ENCODE measurements at places on chromosomes 7 and 10.

DNA sequence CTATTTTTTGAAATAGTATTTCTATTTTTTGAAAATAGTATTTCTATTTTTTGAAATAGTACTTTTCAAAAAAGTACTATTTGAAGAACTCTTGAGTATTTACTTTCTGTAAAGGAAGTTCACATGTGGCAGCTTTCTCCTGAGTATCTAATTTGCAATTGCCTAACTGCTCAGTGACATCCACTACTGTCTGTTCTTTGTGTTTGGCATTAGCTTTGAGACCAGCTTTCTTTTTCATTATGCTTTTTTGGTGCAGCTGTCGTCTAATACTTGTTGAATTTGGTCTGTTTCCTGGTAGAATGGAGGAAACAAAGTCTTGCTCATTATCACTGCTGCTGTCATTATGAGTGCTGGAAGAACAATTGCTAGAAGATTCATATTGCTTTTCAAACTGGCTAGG lies 99.1 kb downstream of the BMPR1A start:
- DNase-seq, result no peak

DNA sequence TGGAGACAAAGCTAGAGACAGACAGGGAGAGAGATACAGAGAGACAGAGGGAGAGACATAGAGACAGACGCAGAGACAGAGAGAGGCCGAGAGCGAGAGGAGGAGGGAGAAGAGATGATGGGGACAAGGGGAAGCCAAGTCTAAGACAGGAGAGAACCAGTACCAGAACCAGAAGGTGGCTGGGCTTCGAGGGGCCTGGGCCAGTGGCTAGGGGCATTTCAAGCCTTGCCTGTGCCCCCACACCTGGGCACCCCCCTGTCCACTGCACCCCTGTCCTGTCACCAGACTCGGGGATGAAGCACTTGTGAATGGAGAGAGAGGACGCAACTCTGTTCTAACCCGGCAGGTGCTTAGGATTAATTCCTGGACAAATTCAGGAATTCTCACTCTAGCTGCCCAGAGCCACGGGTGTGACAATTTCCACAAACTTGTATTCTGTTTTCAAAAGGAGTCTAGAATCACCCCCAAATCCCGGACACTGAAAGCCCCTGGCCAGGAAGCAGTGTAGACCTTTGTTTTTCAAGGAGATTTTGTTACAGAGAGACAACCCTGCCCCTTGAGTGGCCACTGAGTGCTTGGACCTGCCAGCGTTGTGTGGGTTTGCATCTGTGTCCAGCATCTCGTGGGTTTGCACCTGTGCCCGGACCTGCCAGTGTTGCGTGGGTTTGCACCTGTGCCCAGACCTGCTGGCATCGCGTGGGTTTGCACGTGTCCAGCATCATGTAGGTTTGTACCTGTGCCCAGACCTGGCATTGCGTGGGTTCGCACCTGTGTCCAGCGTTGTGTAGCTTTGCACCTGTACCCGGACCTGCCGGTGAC lies 157.3 kb downstream of the WDR37 start:
- DNase-seq, result no peak

DNA sequence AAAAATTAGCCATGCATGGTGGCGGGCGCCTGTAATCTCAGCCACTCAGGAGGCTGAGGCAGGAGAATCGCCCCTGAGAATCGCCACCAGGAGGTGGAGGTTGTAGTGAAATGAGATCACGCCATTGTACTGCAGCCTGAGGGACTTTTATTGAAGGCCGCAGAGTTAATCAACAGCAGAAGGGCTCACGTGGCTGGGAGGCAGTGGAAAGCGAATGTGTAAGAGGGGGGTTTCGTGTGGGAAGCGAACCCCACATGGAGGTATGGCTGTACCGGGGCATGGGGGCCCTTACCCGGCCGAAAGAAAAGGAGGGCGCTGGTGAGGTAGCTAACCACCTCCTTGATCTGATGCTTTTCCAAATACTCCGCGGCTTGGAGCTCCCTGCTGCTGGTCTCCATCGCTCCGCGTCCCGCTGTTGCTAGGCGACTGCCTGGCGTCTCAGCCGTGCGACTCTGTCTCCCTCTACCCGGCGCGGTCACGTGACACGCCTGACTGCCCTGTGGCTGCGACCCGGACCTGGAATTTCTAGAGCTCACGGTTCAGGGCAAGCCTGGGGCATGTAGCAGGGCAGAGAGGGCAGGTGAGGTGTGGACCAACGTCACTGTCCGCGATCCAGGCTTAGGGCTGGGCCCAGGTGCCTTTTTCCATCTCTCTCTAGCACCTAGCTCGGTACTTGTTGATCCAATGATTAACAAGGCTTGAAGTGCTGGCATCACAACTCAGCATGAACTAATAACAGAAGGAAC lies at the start of gene EFCAB10:
Gene EFCAB10, minus strand, starts transcription at position 428 of the 746 bp plus-strand sequence. Its CDS starts 30 bp downstream, at position 398.
- DNase-seq, result peak; percentile 36

- DNase-seq, result no peak
Measured at GRCh38 chr7:9148687-9149086, 715.3 kb downstream of the NXPH1 start.

GRCh38 chr7:18189500-18190126 lies 162.0 kb upstream of the PRPS1L1 start:
- DNase-seq, result no peak

DNA sequence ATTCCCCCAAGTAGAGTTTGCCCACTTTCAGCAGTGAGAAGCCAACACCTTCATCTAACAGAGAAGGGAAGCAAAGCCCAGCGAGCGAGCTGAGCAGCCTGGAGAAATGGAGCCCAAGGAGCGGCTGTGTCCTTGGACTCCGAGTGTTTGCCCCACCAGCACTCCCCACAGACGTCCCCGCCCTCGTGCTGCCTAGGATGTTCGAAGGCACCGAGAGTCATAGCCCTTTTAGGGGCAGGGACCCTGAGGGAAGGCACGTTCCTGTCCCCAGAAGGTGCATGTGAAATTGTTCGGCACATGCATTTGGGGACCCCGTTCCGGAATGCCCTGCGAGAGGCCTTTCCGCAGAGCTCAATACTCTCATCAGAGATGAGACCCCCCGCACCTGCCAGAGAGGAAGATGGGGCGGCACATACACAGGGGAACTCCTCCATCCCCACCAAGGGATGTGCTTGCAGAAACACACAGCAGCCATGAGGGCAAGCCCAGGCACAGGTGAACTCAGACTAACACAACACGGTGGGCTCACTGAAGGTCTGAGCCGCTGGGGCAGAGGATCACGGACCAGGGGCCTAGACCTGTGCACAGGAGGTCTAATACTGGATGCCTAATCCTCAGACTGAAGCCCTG lies 131.0 kb downstream of the DLG5 start:
- no peak for DNase-seq

- DNase-seq, result no peak
Measured at GRCh38 chr7:131858611-131859010, 302.2 kb upstream of the PODXL start.

DNA sequence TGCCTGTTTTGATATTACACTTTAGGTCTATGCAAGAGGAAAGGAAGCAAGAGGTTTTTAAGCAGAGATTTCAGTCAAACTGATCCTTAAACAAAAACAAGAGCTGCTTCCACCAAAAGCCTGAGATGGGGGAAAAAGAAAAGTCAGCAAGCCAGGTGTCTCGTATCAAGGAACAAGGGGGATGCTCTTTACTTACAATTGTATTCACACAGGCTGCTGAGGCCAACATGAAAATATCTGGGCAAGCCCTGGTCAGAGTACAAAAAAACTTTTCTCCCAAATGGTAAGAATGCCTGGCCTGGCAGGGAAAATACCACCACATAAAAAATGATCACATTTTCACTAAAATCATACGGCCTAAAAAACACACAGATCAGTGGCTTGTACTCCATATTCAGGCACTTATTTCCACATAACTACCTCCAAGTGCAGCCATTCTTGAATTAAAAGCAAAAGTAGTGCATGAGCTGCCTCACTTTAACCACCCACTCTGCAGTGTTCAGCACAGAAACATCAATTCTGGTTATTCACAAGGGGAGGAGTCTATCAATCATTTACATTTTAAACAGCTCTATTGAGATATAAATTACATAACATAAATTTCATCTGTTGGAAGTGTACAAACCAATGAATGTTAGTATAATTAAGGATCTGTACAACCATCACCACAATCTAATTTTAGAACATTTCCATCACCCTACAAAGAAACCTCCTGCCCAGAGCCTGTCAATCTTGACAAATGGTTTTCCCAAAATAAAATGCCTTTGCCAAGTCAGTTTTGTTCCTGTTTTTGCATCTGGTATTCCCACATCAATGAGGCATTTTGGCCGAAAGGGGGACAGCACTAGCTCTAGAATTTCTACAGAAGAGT lies 70.2 kb downstream of the GRB10 start:
- DNase-seq, result no peak

DNA sequence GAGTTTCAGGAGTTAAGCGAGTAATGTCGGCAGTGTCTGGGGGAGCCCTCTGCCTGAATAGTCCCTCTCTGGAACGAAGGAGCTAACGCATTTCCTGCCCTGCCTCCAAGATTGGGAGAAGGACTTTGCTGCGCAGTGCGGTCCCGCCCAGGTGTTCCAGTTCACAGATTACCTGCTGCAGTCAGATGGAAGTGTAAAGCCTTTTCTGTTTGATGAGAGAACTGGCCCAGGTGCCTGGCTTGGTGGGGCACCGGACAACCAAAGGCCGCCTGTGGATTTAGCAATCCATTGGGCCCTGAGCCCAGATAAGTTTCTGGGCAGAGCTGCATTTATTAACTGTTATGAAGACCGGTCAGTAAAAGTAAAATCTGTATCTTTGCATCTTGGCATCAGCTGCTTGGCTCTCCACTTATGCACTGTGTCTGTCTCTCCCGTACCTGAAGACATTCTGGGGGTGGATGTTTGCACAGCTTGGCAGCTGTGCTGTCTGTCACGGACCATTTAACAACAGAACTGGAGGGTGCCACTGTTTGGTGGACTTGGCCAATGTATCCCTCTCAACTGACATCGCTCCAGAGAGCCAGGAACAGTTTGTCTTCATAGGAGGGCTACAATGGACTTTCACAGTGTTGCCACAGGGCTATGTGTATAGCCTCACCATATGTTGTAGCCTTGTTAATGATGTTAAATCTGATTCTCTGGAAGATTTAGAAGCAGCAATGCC lies 654.7 kb upstream of the ZWINT start:
- no peak for DNase-seq

DNA sequence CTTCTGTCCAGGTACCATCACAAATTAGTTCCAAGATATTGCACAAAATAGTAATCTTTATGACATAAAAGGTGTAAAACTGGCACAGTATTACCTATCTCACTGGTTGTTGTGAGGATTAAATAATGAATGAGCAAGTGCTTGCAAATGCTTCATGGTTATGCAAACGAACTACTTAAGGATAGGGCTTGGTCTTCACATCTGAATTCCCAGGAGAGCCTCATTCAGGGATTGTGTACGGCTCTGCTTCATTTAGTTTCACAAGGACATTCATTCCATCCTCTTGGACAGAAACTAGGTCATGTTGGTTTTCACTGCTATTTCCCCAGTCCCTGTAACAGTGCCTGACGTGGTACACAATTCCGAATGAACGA lies 12.1 kb downstream of the ABCA13 start:
- DNase-seq, result no peak

GRCh38 chr7:144818511-144818910 lies 17.3 kb downstream of the TPK1 start:
- DNase-seq, result peak; percentile 54

DNA sequence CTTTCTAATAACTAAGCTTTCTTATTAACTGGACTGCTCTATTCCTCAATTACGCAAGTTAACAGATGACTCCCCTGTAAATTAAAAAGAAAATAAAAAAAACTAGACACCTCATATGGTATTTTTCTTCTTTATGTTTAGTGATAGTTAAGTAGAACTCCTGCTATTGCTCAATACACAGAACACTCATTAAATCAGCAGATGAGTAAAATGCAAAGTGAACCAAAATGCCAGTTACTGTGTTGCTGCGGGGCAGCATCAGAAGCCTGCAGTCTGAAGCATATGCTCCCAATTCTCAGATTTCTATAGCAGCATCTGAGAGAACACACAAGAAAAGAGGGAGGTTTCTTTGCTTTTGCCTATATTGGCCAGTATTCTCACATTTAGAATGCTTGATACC lies 28.4 kb downstream of the CDK6 start:
- DNase-seq, result no peak

DNA sequence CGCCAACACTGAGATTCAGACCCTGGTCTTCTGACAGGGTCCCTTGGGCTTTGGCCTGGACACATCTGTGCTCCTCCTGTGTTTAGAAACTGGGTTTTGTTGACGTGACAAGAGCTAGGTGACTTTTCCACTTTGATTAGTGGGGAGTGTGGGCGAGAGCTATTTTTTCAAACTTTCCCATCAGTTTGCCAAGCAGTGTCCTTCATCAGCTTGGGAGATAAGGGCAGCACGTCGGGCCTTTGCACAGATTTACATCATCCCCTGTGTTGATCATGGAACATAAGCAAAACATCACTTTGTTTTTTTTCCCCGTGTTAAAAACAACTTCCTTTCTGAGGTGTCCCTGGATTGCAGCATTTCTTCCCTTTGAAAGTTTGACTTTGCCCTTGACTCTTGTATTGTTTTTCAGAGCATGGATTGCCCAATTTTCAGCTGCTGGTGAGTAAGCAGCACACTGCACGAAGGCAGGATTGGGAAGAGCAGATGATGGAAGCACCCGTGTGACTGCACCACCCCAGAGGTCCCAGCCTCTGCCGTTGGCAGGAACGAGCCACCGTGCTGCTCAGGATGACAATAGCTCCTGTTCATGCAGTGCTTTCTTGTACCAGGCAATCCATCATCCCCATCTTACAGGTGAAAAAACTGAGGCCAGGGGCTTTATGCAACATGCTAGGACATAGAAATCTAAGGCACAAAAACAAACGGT lies 6.4 kb upstream of the IGFBP1 start:
- DNase-seq, result no peak

- no peak for DNase-seq
Measured at GRCh38 chr7:38306171-38306570, 32.7 kb upstream of the TARP start.

DNA sequence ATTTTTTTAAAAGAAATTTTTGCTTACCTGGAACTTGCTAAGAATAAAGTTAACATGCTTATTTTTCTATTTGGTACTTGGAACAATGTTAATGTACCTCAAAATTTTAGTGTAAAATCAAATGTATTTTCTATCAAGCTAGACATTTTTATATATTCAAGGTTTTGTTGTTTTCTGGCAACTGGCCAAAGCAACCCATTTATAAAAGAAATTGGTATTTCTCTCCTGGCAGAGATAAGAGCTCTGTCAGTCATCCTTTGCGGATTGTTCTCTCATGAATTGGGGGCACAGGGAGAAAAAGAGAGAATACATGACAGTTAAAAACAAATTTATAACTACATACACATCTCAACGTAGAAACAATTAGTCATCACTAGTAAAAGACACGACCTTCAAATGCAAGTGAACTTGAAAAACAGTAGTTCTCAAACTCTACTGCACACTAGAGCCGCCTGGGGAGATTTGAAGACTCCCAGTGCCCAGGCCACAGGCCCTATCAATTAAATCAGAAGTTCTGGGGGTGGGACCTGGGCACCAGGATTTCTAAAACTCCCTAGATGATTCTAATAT lies 152.4 kb upstream of the LAMB4 start:
- DNase-seq, result no peak

GRCh38 chr7:143015926-143016490 lies 10.9 kb downstream of the OR9A2 start:
- DNase-seq, result no peak

DNA sequence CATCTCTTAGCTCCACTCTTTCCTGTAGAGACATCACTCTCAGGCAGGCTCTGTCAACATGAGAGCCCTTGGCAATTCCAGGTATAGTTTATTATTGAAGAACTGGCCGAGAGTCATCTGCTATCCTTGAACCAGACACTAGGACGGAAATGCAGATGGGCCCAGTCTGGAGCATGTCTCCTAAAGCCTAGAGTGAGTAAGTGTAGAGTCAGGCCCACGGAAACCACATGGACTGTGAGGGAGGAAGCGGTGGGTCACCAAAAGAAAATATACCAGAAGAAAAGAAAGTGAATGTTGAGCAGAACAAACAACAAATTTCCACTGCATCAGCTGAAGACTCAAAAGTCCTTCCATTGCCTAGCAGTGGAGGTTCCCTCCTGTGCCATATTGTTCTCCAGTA lies 15.7 kb upstream of the RELN start:
- no peak for DNase-seq
